ENCODE measurements at places on chromosomes 2 and 18.

- no peak for DNase-seq
These were observed 235.4 kb downstream of the CELF4 start for GRCh38 chr18:37330173-37330572.

GRCh38 chr18:47985866-47986265 is 55.4 kb upstream of the SMAD2 start:
- no peak for DNase-seq

GRCh38 chr2:161586517-161587167 is 37.6 kb upstream of the SLC4A10 start:
- no peak for DNase-seq

DNA sequence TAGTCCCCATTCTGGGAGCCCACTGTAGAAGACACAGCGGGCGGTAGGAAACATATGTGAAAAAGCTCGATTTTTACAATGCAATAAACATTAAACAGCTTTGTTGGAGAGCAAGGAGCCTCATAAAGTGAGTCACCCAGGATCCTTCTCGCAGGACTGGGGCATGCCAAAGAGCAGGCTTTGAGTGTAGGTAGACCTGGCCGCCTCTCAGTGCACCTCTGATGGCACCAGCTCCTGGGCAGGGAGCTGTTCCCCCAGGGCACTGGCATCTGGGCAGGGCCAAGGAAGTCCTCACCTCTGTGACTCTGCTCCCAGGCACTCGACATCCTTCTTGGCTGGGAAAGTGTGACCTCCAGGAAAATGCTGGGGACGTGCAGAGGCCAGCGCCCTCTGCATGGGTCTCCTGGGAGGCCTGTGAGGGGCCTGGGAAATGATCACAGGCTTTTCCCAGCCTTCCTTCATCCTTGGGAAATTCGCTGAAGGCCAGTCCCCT is 94.2 kb downstream of the POLR1A start:
- DNase-seq, result no peak
